Activated T-helper 9 cell treated with anti-CD3 and anti-CD28 coated beads, Interleukin-2, amount 50 U/mL, for 16 hours (primary cell): ENCODE measurements at places on chromosomes 6 and 20.

- no peak for DNase-seq
Observed at GRCh38 chr6:119476554-119476953, 127.0 kb upstream of the MAN1A1 start.

DNA sequence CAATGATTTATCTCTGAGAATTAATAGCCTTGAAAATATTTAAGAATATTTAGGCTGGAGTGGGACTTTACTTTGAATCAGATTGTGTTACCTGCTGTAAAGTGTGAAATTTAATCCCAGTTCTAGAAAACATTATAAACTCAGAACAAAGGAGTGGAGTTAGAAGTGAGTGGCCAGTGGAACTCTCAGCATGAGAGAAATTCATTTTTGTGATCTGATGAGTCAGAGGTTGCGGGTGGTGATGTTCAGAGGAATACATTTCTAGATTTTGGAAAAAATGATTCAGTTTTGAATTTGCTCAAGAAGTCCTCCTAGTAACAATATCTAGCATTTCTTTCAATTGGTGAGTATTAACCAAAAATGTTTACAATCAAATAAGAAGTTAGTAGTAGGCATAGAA, 167.5 kb downstream of the ZFAND3 start:
- DNase-seq: no peak

DNA sequence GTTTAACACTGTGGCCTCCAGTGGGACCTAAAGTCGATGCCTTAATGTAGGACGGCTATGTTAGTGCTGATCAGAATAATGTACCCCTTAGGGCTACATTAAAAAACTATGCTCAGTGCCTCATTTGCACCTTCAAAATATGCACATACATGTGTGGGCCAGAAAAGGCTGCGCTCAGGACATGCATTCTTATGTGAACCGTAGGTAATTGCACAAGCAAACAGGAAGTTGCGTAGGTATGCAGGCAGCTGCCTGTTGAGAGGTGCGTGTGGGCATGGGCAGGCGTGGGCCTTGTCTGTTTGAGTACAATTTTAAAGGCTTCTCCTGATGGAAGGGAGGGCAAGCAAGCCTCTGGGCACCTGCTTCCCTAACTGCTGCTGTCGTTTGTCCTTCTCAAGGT, 116.2 kb upstream of the JAG1 start:
- DNase-seq: no peak

DNA sequence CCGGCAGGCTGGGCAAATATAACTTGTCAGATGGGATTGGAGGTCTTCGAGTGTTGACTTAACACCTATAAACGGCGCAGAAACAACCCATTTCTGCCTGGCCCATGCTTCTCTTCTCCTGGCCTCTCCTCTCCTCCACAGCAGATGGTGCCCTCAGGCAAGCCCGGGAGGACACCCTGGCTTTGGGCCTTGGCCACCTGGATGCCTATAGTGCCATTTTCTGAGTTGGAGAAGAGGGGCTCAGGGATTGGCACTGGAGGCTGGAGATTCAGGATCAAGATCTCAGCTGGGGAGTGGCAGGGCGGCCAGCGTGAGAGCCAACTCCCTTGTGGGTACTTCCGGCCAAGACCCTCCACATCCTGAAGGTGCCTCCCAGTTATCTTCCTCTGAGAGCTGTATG, 211.9 kb upstream of the PMEPA1 start:
- DNase-seq: no peak

DNA sequence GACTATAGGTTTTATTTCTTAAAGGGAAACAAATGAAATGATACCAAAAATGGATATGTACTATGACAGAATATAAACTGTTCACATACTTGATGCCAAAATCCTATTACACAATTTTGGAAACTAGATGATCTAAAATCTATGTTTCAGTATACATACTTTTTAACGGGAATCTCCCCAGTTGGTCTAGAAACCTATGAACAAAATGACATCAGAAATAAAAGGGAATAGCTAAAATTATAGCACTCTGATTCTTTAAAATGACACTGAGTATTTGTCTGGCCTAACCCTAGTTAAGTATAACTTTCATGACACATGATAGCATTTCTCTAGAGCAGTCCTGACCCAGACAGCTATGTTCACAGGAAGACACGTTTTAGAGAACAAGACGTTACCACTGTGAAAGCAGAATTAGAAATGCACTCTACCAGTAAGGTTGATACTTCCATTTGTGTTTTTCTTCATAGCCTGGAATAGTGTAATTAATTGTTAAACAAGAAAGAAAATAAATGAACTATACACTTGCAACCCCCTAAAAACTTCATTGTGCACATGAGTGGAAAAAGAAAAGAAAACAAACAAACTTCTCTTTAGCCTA, 3.3 kb downstream of the OSER1 start:
- no peak for DNase-seq

DNA sequence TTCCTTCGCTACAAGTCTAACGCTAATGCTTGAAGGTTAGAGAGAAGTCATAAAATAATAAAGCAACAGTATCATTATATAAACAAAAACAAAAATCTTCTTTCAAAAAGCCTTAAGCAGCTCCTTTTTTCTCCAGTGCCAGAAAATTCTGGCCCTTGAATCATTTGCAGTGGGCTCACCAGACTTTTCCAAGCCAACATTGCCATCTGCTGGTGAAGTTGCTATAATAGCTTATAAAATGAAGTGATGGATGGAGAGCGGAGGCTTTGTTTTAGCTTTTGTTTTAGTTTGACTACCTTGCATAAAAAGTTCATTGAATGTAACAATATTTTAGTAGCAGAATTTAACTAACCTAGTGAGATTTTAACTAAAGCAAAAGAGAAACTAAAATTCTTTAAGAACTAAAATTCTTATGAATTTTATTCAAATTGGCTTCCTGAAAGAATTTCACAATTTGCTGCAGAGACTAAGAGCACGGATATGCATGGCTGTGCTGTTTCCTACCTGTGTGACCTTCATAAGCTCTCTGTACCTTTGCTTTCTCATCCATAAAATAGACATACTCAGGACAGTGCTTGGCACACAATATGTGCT, 44.8 kb upstream of the SLC2A12 start:
- DNase-seq: peak; percentile 17

DNA sequence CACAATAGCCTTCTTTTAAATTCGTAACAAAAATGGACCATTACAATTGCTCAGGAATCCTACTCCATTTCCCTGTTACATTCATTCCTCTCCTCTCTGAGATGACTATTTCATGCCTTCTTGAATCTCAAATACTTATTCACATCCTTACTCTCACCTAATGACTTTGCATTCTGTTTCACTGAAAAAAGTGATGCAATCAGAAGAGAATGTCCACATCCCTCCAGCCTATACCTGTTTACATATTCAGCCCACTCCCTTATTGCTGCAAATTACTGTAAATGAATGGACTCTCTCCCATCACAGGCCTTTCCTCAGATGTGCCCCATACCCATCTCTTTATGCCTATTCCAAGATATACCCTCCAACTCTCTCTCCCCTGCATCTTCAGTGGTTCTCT, 8.6 kb downstream of the TAAR1 start:
- no peak for DNase-seq

DNA sequence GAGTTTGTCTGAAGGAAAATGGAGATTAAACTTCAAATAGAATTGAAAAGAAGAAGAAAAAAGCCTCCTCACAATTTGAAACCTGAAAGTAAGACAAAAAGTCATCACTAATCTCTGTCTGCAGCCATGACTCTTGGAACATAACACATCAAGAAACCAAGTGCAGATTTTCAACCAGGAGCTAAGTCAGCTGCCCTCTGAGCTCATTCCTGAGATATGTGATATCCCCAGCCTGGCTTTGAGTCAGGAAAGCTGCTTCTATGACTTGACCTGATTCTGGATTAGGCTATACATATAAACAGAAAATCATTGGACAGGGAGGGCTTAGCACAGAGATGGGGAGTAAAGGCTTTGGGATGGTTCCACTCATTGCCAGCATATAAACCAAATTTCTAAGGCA, 891.4 kb downstream of the TFAP2A start:
- no peak for DNase-seq

- DNase-seq: no peak
Observed at GRCh38 chr6:109304284-109305015, 77.8 kb downstream of the CD164 start.

- no peak for DNase-seq
Observed at GRCh38 chr6:115120391-115120790, 777.6 kb upstream of the HS3ST5 start.

DNA sequence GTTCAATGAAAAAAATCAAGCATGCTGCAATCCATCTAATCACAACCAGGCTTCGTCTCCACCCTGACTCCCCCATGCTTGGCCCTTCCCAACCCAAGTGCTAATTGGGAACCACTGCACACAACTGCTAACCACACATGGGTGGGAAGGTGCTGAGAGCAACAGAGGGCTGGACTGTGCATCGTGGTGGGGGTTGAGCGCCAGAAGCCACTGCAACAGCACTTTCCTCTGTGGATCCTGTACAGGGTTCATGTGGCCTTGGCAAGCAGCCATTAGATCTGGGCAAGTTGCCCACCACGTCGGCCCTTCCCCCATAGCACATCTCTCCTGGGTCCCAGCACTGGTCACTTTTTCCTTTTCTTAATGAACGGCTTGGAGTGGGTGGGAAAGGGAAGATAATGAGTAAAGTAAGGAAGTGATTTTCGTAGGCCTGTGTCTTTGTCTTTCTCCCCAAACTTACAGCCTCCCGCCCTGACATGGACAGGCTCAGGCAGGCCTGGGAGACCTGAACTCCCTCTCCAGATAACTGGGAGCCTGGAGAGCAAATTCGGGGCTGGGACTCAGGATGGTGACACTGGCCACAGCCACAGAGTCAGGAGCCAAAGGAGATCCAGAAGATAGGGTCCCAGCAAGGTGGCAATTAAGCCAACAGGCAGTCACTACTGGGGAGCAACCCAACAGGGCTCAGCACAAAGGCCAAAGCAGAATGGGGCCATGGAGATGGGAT, 34.4 kb upstream of the MRPS10 start:
- no peak for DNase-seq

- DNase-seq: no peak
Observed at GRCh38 chr20:58908221-58908620, 55.7 kb downstream of the GNAS start.

- DNase-seq: no peak
Observed at GRCh38 chr20:10079964-10080363, 45.2 kb downstream of the ANKEF1 start.

GRCh38 chr6:84615113-84615850, 149.1 kb downstream of the TBX18 start:
- no peak for DNase-seq

DNA sequence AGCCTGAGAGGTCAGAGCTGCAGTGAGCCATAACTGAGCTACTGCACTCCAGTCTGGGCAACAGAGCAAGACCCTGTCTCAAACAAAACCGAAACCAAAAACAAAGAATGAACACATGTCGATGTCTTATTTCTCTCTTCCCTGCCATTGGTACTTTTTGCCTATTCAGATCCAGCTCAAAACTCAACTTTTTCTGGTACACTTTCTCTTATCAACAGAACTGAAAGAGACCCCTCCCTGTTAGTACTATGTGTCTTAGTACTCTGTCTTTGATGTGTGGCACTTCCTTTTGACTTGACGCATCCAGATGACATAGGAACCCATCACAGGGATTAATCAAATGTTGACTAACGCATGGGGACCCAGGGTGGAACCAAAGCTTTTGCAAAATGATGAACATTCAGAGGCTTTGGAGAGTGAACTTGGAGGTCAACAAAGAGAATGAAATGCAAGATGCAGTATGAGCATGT, 44.8 kb downstream of the AKAP12 start:
- no peak for DNase-seq

DNA sequence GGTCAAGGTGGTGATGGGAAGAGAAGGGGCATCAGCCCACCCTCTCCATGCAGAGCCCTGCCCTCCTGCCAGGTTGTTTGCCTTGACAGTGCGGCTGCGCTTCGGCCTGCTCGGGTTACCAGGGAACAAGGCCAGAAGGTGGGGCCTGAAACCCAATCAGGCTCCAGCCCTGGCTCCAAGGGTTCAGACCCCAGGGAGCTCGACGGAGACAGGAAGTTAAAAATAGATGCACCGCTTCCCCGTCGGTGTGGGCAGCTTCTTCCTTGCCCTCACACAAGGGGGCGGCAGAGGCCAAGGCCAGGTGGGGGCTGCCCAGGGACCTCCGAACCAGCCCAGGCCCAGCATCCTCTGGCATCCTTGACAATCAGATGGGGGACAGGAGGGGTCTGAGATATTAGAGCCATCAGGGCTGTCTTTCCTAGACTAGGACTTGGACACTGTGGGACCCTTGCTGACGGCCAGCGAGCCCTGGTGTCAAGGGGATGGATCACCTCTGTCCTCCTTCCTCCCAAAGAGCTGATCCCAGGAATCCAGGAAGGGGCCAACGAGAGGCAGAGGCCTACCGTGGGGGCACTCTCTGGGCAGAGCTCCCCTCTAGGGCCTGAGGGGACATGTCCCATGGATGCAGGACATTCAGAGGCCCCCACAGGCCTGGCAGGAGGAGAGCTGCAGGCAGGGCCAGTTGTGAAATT, 65.2 kb downstream of the RIPOR3 start:
- no peak for DNase-seq

- DNase-seq: no peak
Observed at GRCh38 chr6:154258064-154258757, 98.4 kb downstream of the IPCEF1 start.

DNA sequence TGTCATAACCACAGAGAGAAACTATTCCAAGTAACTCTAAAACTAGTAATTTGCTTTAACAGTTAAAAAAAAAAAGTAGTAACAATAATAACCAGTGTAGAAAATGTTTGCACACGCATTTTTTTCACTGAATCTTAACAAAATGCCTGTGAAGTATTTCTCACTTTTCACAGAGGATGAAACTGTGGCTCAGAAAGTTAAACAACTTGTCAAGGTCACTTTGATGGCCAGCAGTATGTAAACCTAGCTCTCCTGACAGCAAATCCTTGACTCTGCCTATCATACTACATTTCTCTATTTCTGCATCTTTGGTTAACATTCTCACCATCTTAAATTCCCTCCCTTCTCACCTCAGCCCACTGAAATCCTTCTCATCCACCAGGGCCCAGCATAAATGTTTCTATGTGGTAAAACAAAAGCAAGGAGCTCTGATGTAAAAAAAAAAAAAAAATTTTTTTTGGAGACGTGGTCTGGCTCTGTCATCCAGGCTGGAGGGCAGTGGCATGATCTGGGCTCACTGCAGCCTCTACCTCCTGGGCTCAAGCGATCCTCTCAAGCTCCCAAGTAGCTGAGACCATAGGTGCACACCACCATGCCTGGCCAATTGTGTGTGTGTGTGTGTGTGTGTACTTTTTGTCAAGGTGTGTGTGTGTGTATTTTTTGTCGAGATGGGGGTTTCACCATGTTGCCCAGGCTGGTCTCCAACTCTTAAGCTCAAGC, 26.1 kb upstream of the ZC3H12D start:
- DNase-seq: no peak

- DNase-seq: no peak
Observed at GRCh38 chr20:2889209-2889608, 15.9 kb downstream of the PTPRA start.

GRCh38 chr6:73802366-73802765, 106.4 kb downstream of the CD109 start:
- no peak for DNase-seq

DNA sequence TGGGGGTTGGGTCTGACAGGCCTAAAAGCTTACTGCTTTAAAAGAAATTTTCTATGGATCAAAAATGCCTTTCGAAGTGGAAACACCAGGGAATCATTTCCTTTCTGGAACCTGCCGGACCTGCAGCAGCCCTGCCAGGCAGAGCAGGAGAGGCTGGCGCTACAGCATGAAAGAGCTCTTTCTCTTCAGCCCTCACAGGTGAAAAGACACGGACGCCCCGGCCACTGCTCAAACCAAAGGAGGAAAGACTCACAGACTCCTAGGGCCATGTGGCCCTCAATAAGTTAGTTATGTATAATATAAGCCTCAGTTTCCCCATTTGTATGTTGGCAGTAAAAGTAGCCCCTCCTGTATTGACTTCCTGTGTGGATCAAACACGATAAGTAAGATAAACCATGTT, 8.3 kb downstream of the SCML4 start:
- DNase-seq: no peak
